Fibroblast of upper back skin (primary cell): ENCODE measurements at places on chromosomes 2 and 18.

GRCh38 chr2:241803387-241804325 lies 5.3 kb upstream of the NEU4 start:
- peak; percentile 34 for DNase-seq

DNA sequence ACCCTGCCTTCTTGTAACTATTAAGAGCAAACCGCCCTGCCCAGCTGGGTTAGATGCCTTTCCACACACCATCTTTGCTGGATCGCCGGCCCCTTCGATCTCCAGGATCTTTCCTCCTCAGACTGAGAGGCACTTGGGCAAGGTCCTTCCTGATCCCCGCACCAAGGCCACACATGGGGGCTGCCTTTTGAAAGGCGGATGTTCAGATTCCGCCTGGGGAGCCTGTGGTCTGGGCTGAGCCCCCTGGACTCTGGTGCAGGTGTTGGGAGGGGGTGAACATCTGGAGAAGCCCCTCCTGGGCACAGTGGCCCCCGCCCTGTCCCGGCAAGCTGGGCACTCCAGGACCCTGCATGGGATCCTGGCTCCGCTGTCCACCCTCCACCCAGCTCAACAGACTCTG lies 135.4 kb upstream of the HDAC4 start:
- DNase-seq: no peak

- DNase-seq: peak; percentile 11
Measured at GRCh38 chr18:10752382-10752781, 226.6 kb downstream of the NAPG start.

DNA sequence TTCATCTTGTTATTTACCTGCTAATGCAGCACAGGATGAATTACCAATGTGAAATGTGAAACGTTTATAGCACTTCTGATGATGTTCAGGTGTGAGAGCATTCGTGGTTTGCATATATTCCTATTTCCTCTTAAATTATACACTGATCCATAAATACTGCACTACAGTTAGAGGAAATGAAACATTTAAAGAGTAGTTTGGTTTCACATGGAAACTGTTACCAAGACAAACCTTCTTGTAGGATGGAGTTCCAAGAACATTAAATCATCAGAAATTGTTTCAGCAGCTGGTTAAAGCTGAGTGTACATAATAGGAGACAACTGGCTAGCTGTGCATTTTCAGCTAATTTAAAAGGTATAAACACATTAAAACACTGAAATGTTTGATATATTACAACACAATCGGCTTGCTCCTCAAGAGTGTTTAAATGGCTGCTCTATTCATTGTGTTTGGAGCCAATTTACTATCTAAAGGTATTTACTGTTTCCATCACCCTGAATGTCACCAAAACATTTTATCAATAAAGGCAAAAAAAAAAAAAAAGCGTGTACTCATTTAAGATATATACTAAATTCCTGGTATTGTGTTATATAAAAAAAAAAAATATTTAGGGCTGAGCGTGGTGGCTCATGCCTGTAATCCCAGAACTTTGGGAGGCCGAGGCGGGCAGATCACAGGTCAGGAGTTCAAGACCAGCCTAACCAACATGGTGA lies 100.6 kb downstream of the DYM start:
- DNase-seq: peak; percentile 77

DNA sequence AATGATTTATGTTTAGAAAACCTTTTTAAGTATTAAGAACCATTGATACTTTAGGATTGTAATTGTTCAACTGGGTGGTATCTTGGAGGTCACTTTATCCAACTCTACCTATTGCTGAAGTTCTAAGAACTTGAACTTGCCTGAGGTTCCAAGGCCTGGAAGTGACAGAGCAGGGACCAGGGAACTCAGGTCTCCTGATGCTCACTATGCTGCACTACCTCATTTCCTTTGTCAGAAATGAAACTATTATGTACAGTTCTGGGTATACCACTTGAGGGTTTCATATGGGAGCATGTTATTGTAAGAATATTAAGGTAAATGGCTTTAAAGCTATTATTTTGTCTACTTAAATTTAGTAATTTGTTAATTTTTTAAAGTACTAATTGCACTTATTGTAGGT lies 3.0 kb downstream of the MBD5 start:
- no peak for DNase-seq

GRCh38 chr2:80438686-80439085 lies 134.1 kb upstream of the LRRTM1 start:
- DNase-seq: no peak

DNA sequence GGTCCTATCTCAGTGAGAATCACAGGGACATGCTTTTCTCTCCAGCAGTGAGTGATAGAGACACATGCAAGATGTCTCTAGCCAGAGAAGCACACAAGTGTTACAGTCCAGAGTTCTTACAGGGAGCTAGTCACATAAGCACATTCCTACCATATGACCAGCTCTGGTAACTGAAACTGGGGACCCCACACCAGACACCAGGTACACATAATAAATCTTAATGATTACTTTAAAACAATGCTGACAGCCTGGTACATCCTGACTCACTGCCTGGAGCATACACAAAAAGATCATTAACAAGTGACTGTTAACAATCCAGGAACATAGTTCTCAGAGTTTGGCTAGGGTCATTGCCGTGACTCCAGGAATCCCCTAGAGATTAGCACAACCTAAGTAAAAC lies 53.6 kb downstream of the GALNT1 start:
- peak; percentile 75 for DNase-seq

DNA sequence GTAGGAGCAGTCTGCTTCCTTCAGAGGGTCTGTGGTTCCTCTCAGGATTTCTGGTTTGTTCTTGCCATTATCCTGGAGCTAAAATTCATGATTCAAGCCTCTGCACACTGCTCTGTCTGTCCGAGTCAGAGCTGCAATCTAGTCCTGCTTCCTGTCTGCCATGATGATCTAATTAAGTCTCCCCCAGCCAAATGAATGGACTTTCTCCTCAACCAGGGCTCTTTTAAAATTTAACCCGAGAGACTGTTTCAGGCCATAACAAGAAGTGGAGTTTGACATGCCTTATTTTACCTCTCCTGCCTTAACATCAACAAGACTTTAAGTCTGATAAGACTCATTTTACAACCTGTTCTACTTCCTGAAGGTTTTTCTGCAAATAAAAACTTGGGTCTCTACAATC lies 1009.6 kb upstream of the DDX18 start:
- no peak for DNase-seq

DNA sequence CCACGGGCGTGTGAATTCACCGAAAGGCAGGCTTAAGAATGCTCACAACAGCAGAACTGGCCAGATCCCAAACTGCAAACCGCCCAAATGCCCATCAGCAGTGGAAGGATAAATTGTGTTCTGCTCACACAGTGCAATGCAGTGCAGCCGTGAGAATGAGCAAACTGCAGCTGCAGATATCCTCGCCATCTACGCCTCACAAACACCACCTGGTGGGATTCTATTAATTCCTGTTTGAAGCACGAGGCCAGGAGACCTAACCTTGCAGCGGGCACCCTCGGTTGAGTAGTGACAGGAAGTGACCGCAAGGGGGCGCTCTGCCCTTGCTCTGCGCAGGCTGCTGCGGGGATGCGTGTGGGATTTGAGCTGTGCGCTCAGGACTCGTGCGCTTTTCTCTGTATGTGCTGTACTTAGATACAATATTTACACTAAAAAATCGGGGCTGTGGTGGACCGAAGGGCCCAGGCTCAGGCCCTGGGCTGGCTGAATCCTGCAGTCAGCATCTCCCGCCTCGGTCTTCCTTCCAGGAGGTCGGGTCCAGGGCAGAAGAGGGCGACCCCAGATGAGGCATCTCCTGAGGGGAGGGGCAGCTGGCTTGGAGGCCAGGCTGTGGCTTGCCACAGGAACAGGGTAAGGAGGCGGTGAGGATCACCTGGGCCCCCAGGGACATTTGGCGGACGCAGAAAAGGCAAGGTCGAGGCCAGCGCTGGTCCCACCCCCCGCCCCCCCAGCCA lies 19.8 kb upstream of the PDIA6 start:
- DNase-seq: peak; percentile 68

DNA sequence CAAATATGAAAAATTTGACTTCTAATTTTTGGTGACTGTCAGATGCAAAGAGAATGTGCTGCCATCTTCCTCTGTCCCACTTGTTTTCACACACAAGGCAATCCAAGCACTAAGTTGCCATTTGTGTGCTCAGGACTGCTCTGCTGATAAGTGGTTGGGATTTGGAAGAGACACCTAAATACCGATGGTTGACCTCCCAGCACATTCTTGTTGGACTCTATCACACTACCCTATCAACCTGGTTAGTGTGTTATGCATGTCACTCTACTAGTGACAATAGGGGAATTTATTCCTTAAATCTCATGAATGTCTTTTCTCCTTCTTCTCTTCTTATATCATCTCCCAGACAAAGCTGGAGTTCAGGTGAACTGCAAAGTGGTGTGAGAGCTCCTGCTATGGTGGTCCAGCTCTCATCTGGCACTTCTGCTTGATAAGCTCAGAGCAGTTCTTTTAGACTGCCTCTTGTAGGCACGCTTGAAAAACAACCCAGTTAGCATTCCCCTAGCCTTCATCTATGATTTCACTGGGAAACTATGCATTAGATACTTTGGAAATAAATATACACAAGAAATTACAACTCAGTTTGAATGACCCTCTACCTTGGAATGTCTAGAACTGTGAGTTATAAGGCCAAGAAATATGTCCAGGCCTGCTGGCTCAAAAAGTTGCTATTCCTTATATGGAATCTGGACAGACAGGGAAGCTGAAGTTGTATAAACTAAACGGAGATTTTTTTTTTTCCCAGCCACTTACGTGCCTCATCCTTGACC lies 404.8 kb downstream of the MEIS1 start:
- DNase-seq: peak; percentile 99

- no peak for DNase-seq
Measured at GRCh38 chr2:178025551-178026185, 46.9 kb downstream of the PDE11A start.

DNA sequence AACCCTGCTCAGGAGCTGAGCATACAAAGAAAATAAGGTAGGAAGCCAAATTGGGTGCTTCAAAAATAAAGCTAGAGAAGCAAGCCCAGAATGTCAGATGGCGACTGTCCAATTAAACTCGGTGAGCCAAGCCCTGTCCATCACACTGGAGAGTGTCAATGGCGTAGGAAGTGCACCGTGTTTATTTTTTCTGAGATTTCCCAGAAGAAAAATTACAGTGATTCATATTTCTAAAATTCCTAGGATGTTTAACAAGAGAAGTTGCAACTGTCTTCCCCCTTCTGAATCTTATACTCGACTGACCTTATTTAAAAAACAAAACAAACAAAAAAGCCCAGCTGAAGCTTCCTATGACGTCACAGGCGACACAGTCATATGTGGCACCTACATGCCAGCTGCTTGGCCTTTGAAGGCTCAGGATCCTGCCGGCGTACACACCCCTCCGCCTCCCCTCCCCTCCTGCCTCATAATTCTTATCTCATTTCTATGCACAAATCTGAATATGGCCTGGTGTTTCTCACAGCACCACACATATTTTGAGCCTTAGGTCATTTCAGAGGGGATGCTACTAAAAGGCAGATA lies 60.8 kb downstream of the MBP start:
- DNase-seq: peak; percentile 89

GRCh38 chr2:108082978-108083377 lies 96.7 kb downstream of the SLC5A7 start:
- no peak for DNase-seq

- no peak for DNase-seq
Measured at GRCh38 chr2:108612514-108613183, 78.4 kb downstream of the LIMS1 start.

DNA sequence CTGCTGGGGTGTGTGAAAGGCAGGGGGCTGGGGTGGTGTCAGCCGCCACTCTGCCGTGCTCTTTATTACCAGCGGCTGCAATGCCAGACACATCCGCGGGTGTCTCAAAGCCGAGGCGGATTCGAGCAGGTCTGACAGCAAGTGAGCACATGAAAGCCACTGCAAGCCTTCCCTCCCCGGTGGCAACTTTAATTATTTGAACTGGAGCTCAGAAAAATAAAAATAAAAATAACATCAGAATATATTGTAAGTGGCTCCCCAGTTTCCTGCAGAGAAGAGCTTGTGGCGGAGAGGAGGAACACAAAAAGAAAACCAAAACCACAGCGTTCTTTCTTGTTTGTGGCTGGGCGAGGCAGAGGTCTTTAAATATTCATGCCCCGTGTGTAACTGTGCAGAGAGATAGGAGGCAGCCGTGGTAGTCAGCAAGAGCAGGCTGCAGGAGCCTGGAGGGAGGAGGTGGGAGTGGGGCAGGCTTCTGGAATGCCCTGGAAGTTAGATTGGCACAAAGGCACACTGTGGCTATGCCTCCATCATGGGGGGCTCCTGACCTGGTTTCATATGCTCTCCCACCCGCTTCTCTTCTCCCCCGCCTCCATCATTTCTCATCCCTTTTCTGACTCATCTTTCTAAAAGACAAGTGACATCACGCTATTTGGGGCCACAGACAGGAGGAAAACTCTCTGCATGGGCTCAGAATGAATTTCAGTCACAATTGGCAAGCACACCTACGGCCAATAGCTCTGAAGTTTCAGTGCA lies 199.8 kb downstream of the CLIP4 start:
- DNase-seq: peak; percentile 49

GRCh38 chr2:172332507-172332906 lies 94.9 kb upstream of the ITGA6 start:
- no peak for DNase-seq

GRCh38 chr2:219527076-219527394 lies 12.8 kb downstream of the ASIC4 start:
- DNase-seq: no peak

DNA sequence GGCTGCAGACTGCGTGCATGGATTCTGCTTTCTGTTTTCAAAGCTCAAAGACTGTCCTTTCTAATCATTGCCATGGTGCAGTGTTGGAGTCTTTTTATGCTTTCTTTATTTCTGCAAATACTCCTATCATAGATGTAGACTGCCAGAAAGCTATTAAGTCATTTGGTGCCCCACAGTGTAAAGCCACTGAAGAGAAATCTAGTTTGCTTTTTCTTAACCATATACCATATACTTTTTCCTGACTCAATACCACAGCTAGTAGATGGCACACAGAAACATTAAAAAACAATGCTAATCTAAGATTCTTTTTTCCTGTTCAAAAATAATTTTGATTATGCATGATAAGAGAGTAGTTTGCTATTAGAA lies 109.9 kb upstream of the RAB27B start:
- DNase-seq: no peak

- no peak for DNase-seq
Measured at GRCh38 chr2:101415220-101415619, 27.9 kb upstream of the CREG2 start.
